H9 (cell line): ENCODE measurements at places on chromosomes 5 and 9. TPM values are rescaled to one million over a fixed set of nuclear protein-coding genes. Genes with fewer than 3 reads are reported as not detected.
A peak's percentile ranks its signal among the peaks of the same experiment; 100 is the strongest.

DNA sequence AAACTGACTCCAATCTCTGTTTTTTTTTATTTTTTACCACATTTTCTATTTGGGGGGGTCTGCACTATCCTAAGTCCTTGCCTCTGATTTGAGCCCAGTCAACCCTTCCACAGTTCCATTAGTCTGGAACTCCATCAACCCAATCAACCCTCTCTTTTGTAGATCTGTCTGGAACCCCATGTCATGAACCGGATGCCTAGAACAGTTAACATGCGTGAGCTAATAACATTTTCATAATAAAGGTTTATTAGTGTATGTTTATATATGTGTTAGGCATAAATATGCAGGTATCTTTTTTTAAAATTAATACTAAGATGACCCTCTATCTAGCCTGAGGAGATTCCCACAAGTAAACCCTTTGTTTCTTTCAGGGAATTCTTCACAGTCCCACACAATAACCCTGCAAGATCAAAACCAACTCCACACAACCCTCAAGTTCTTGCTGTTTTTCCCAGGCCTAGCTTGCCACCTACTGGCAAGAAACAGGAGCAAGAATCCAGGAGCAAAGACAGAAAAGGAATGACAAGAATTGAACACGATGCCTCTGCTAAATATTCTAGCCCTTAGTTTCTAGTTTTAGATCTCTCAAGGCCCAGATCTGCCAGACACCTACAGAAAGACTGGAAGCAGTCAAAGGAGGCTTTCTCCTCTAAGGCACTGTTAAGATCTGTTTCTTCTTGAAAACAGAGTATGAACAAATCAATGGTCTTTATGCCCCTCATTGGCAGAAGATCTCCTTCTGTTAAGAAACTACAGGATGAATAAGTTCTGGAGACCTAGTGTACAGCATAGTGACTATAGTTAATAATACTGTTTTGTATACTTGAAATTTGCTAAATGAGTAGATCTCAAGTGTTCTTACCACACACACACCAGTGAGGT is 100.4 kb downstream of the TRIM36 start:
- peaks cover 6% of the 10 kb centered on the region; the same call in 1 of the 2 replicates for H3K4me1 ChIP-seq
- no peaks in the 10 kb centered on the region for H3K27me3 ChIP-seq
- H3K36me3 ChIP-seq: no peaks in the 10 kb centered on the region

- H3K4me1 ChIP-seq: no peaks in the 10 kb centered on the region
- no peak overlapping the region for H3K27ac ChIP-seq
- H3K4me3 ChIP-seq: peak overlapping the region; percentile 52
These were observed 7.3 kb downstream of the IRX1 start for GRCh38 chr5:3602785-3603502.

- no peak overlapping the region for H3K4me3 ChIP-seq
- H3K27me3 ChIP-seq: no peaks in the 10 kb centered on the region
- no peak overlapping the region for H3K27ac ChIP-seq
These were observed 101.7 kb upstream of the NTRK2 start for GRCh38 chr9:84567805-84568204.

DNA sequence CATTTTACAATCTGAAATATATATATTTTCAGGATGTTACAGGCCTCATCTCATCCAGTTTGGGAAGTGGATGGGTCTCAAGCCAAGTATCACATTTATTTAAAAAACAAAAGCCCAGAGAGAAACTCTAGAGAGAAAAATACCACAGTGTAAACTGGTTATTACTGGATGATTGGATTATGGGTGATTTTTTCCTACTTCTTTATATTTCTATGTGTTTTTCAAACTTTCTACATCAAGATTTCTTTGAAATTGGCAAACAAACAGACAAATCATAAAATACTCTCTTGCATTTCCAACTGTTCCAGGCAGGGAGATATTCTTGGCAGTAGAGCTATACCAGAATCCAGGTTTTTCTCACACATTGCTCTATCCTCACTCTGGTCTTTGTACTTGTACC is 116.0 kb upstream of the SMIM23 start:
- H3K4me1 ChIP-seq: no peaks in the 10 kb centered on the region
- H3K36me3 ChIP-seq: no peaks in the 10 kb centered on the region

GRCh38 chr9:19231126-19231903 is 822 bp downstream of the DENND4C start:
- no peaks in the 10 kb centered on the region for H3K27me3 ChIP-seq
- H3K27ac ChIP-seq: peak overlapping the region; percentile 74
- H3K36me3 ChIP-seq: peaks cover 12% of the 10 kb centered on the region; the same call in 1 of the 2 replicates
- DNase-seq: no peak
- no peak overlapping the region for H3K4me3 ChIP-seq

DNA sequence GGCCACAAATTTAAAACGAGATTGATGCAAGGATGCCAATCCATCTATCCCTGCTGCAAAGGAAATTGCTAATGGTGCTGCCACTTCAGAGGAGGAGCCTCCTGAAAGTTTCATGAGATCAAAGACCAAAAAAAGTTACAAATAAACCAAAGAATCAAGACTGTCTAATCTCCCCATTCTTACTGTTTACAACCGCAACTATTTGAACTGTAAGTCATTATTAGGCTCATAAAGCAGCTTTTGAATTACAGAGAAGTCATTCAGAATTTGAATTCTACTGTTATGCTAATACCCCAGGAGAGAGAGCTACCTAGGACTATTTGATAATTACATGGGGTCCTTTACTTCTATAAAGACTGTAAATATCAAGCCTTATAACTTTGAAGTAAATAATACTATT is 1613.6 kb upstream of the WWC1 start:
- no peak for DNase-seq
- no peak overlapping the region for H3K27ac ChIP-seq
- 0 out of 2 replicates have a peak, but pooled peaks cover 3% of the 10 kb centered on the region for H3K4me1 ChIP-seq
- H3K36me3 ChIP-seq: no peaks in the 10 kb centered on the region; the same call in 2 of the 3 replicates

GRCh38 chr5:97125125-97125683 is 17.2 kb downstream of the LIX1 start:
- no peak overlapping the region for H3K27ac ChIP-seq
- H3K4me3 ChIP-seq: no peak overlapping the region
- H3K4me1 ChIP-seq: no peaks in the 10 kb centered on the region
- H3K36me3 ChIP-seq: no peaks in the 10 kb centered on the region
- DNase-seq: no peak

GRCh38 chr5:173707392-173707791 is 90.9 kb upstream of the BOD1 start:
- DNase-seq: no peak
- no peak overlapping the region for H3K4me3 ChIP-seq
- H3K27ac ChIP-seq: no peak overlapping the region
- H3K27me3 ChIP-seq: no peaks in the 10 kb centered on the region

DNA sequence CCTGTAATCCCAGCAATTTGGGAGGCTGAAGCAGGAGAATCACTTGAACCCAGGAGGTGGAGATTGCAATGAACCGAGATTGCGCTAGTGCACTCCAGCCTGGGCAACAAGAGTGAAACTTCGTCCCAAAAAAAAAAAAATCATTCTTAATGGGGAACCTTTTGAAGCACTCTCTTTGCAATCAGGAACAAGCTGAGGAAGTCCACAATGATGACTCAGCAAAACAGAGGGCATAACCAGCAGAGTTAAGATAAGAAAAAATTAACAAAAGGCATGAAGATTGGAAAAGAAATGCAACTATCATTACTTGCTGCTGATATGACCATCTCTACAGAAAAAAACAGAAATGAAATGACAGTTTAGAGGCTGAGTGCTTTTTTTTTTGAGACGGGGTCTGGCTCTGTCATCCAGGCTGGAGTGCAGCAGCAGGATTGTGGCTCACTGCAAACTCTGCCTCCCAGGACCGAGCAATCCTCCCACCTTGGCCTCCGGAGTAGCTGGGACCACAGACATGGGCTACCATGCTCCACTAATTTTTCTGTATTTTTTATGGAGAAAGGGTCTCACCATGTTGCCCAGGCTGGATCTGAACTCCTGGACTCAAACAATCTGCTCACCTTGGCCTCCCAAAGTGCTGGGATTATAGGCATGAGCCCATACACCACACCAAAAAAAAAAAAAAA is 88.0 kb downstream of the FNBP1 start:
- no peak overlapping the region for H3K4me3 ChIP-seq
- H3K27ac ChIP-seq: no peak overlapping the region
- DNase-seq: no peak
- peaks cover 29% of the 10 kb centered on the region for H3K36me3 ChIP-seq
- no peaks in the 10 kb centered on the region for H3K27me3 ChIP-seq

DNA sequence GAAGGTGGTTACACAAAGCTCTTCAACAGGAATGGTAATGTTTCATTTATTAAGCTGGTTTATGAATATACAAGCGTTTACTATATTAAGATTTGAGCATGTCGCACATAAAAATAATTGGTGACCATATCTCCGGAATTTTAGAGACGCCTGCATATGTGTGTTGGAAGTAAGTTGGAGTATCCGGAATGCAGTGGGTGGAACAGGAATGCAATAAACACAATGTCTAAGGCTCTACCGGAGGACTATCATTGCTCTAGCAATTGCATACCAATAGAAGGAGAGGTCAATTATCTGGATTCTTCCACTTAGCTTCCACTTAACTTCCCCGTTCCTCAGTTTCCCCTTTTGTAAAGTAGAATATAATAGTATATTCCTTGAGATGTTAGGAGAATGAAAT is 1.1 kb upstream of the CEP78 start:
- peaks cover 4% of the 10 kb centered on the region for H3K36me3 ChIP-seq
- 0 out of 2 replicates have a peak, but pooled peaks cover 2% of the 10 kb centered on the region for H3K4me1 ChIP-seq
- DNase-seq: no peak
- peak overlapping the region; percentile 91 for H3K4me3 ChIP-seq
- no peaks in the 10 kb centered on the region for H3K27me3 ChIP-seq

DNA sequence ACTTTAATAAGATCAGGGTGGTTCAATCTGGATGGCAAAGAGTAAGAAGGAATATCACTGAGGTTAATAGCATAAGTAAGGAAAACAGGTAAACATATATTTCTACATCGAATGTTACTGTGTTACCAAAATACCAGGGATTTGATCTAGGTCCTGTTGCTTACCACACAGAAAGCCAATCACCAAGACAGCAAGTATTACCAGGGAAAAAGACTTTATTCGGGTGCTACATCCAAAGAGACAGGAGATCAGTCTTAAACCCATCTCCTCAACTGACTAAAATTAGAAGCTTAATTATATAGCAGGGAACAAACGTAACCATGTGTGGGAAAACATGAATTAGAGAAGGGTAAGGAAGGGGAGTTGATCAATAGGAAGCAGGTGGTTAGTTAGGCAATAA is 500.1 kb downstream of the EFNA5 start:
- H3K36me3 ChIP-seq: peaks cover 12% of the 10 kb centered on the region
- no peak overlapping the region for H3K4me3 ChIP-seq
- no peaks in the 10 kb centered on the region for H3K4me1 ChIP-seq
- H3K27me3 ChIP-seq: no peaks in the 10 kb centered on the region
- no peak overlapping the region for H3K27ac ChIP-seq

GRCh38 chr5:139709582-139710318 is 61.6 kb downstream of the CXXC5 start:
- H3K4me3 ChIP-seq: peak overlapping the region; percentile 78
- H3K27ac ChIP-seq: no peak overlapping the region
- peak; percentile 86 for DNase-seq
- no peaks in the 10 kb centered on the region for H3K36me3 ChIP-seq

DNA sequence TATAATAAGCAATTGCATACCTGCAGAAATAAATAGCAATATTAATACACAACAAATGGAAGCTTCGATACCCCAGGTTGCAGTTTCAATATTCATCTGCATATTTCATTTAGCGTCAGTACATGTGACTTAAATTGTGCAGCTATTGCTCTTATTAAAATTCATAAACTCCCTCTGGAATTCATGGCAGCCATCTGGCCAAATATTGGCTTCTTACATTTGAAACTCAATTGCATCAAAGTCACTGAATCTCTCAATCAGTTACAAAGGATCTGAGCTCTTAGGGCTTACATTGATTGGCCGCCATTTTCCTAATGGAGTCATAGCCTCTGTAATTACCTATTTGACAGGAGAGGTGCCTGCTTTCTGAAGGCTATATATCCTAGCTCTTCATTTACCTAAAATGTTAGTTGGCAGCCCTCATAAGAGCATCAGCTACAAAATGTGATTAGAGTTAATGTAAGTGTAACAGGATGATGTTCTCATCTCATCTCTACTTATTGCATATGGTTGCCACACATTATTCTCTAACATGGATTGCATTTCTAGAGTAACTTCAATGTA is 453.5 kb downstream of the CAAP1 start:
- no peak overlapping the region for H3K27ac ChIP-seq
- DNase-seq: no peak
- no peaks in the 10 kb centered on the region for H3K4me1 ChIP-seq

GRCh38 chr5:143582869-143583268 is 179.4 kb upstream of the NR3C1 start:
- H3K27ac ChIP-seq: no peak overlapping the region
- H3K4me1 ChIP-seq: peaks cover 7% of the 10 kb centered on the region; the same call in 1 of the 2 replicates
- DNase-seq: no peak

DNA sequence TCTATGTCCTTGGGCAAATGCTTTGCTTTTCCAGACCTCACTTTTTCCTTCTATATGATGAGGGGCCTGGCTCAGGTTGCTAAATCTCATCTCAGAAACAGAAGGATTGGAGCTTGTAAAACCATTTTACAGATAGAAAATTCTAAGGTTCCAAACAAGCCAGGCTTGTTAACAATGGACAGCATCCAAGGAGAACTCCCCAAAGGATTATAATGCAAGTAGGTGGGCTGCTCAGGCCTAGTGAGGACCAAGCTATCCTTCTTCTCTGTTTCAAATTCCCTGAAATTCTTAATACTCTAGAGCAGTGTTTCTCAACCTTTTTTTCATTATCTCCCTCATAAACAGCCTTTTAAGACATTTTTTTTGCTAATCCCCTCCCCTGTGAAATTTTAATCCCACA is 269.8 kb downstream of the TMEM38B start:
- no peak for DNase-seq
- H3K36me3 ChIP-seq: no peaks in the 10 kb centered on the region
- H3K4me1 ChIP-seq: 0 out of 2 replicates have a peak, but pooled peaks cover 2% of the 10 kb centered on the region
- no peak overlapping the region for H3K27ac ChIP-seq

DNA sequence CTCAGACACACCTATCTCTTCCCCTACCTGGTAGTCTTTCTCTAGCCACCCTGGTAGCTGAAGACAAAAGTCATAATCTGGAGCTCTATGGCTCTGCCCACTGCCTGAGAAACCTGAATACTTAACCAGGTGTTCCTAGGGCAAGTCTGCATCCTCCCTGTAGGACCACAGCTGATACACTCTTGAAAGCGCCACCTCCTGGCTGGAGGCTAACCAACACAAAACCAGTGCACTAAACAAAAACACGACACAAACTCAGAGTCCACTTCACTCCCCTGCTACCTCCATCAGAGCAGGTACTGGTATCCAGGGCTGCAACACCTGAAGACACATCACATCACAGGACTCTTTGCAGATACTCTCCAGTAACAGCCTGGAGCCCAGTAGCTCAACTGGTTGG is 84.6 kb upstream of the ANXA1 start:
- DNase-seq: peak; percentile 39
- no peaks in the 10 kb centered on the region for H3K4me1 ChIP-seq
- no peak overlapping the region for H3K4me3 ChIP-seq
- no peaks in the 10 kb centered on the region; the same call in 1 of the 2 replicates for H3K36me3 ChIP-seq
- H3K27ac ChIP-seq: no peak overlapping the region

- H3K36me3 ChIP-seq: peaks cover 4% of the 10 kb centered on the region
- no peaks in the 10 kb centered on the region for H3K27me3 ChIP-seq
- no peak overlapping the region for H3K27ac ChIP-seq
- H3K4me3 ChIP-seq: no peak overlapping the region
These were observed 9.6 kb downstream of the HMCN2 start for GRCh38 chr9:130275156-130275555.

TLR4 gene
- total RNA-seq: 0.07 TPM in 2 replicates

PTGR1 gene
- total RNA-seq: 43.5 and 45.2 TPM in 2 replicates

PCDHGA12 gene
- total RNA-seq: 1.3 and 1.4 TPM in 2 replicates

C6 gene
- not detected in 2 replicates for total RNA-seq

HMGCS1 gene
- 144 and 147 TPM in 2 replicates for total RNA-seq

LIX1 gene
- 0.07 and 0.13 TPM in 2 replicates for total RNA-seq

DMXL1 gene
- 53.8 and 63.5 TPM in 2 replicates for total RNA-seq

ARL10 gene
- total RNA-seq: 7.9 and 9.6 TPM in 2 replicates

DMRT3 gene
- not detected in 2 replicates for total RNA-seq

SLCO6A1 gene
- 0.46 and 0.77 TPM in 2 replicates for total RNA-seq
